HTR-8/SVneo (cell line): ENCODE measurements at places on chromosomes 3 and 15.

- DNase-seq: no peak
Measured at GRCh38 chr3:45653205-45653604, 36.0 kb upstream of the SACM1L start.

GRCh38 chr3:13878281-13879101 is 1.4 kb downstream of the WNT7A start:
- no peak for DNase-seq

- peak; percentile 48 for DNase-seq
Measured at GRCh38 chr15:22895465-22896190, 57.2 kb downstream of the NIPA2 start.

DNA sequence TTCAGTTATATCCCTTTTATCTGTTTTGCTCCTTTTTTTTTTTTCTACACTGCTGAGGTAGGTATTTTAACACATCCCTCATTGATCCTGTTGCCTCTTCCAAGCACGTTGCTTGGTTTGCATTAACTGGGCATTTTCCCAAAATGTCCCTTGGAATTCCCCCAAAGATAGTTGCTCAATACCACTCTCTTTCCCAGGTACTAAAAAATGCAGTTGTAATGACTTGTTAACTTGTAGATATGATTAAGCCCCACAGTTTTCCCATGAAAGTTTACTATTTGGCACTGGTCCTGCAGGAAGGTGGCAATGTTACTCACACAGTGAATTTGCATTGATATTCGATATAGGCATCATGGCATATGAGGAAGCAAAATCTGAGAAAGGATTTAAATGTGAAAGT is 67.1 kb downstream of the GRM7 start:
- DNase-seq: no peak

DNA sequence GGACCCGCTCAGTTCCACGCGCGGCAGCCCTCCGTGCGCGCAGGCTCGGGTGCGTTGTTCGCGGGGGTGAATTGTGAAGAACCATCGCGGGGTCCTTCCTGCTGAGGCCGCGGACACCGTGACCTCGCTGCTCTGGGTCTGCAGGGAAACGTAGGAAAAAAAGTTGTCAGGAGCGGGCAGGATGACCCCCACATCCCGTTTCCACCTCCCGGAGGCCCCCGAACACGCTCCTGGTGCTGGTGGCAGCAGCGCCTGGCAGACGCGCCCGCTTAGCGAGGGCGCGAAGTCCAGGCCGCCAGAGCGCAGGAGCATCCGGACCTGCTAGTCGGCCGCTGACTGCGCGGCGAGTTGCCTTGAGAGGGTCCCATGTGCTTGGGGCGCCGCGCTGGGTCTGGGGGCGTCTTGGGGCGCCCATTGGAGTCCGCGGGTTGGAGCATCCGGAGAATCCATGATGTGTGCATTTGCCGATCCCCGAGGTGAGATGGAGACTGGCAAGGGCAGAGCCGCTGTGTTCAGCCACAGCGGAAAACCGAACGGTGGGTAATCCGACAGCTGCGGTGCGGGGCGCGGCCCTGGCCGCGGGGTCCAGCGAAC is 520 bp downstream of the GREM1 start:
- peak; percentile 19 for DNase-seq

- DNase-seq: no peak
Measured at GRCh38 chr3:132022914-132023313, 11.9 kb downstream of the CPNE4 start.

DNA sequence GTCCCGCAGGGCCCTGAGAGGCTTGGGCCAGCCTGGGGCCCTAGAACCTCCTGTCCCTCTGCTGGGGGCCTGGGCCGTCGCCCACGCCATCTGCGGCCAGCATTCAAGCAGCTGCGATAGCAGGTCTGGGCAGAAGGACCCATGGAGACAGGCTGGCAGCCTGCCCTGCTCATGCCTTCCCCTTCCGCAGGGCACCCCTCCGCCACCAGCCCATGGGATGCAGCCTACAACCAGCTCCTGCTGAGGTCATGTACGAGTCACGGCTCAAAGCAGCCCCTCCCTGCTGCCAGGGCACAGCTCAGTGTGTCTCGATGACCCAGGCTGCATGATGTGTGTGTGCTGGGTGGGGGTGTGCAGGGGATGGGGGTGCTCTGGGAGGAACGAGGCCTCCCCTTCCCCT is 27.8 kb downstream of the DUSP7 start:
- DNase-seq: no peak

- no peak for DNase-seq
Measured at GRCh38 chr15:36996538-36997181, 103.7 kb downstream of the MEIS2 start.

DNA sequence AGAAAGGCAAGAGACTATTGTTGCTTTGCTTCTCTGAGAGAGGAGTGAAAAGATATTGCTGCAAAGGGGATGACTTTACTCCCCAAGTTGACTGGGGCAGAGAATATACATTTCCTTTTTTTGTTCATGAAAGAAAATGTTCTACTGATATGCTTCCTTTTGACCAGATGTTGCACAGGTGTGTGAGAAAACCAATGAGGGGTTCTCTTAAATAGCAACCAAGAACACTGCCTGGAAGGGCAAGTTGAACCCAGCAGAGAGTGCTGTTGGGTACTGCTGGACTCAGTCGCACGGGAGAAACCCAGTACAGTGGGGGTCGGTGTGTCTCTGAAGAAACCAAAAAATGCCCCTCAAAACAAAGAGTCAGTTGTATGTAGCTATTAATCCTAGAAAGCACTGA is 101.2 kb downstream of the CHST2 start:
- no peak for DNase-seq

DNA sequence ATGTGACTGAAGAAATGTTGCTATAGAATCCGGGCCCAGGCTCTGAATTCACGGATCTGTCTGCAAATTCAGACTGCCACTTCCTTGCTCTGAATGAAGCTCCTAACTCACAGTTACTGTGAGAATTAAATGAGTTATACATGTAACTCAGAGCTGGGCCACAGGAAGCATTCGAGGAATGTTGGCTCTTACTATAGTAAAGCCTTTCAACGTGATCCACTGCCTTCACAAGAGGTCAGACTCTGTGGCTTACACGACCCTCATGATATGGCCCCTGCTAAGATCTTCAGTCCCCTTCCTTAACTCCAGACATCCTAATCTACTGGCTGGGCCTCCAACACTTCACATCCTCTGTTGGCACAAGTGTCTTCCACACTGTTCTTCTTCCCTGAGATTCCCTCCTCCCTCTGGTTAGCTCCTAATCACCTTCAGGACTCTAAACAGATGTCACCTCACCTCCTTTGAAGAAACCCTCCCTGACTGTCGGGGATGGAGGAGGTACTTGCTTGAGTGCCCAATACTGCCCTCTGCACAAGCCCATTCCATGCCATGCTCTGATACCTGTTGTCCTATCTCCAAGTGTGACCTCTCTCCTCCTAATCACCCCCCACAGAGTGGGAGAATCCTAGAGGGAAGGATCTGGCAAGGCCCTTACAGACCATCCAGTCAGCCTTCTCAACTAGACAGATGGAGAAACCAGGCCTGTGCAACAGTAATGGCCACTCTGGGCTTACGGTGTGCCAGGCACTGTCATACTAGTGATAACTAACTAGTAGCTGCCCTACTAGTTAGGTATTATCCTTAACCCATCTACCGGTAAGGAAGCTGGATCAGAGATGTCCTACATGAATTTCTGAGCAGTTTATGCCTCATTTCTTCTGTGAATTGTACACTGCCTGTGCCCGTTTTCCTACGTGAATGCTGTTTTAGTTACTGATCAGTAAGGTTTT is 1.3 kb downstream of the ACTR8 start:
- DNase-seq: no peak

GRCh38 chr3:60742606-60743145 is 508.6 kb downstream of the FHIT start:
- DNase-seq: no peak

DNA sequence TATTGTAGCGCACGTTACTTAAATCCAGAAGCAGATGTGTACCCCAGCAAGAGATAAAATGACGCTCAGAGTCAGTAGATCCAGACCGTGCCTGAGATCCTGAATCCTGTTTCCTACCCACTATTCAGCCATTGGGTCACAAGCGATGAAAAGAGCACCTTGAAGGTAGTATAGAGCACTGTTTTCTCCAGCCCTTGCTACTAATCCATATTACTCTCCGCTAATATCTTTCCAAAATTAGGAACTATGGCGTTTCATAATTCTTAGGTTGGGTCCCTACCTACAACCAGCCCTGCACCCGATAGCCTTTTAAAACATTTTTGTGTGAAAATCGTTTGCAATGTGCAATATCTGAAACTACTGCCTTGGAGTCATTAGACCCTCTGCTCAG is 596 bp downstream of the BTD start:
- DNase-seq: no peak

GRCh38 chr3:194326968-194327217 is 24.2 kb downstream of the CPN2 start:
- DNase-seq: no peak

DNA sequence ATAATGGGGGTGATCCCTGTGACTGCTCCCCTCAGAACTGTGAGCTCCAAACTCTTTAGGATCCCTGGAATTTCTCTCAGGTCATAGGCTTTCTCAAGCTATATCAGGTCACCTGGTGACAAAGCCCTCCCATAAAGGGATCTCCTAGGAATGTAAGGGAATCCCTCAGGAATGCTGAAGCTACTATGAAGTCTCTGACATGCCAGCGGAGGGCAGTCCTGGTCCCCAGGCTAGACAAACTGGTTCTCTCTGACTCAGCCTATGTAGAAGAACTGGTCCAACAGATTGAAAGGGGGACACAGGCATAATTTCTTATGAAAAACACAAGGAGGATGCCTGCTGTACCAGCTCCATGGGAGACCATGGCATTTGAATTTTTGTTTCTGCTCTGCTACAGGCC is 6.7 kb downstream of the LPCAT4 start:
- DNase-seq: no peak

DNA sequence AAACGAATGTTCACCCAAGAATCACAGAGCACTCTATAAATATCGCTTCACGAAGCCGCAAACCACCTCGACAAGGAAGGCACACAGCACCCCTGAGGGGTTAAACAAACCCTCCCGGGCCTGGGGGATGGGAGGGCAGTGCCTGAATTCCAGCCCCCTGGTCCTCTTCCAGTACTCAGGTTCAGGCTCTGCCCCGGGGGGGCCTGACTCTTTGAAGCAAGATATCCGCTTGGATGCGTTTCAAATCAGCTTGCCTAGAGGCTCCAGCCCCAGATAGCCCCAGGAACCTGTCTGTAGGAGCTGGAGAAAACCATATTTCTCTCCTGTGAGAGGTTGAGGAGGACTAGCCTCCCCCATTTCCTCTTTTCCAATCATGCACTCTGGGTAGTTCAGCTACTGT is 194.7 kb downstream of the WNT5A start:
- no peak for DNase-seq

DNA sequence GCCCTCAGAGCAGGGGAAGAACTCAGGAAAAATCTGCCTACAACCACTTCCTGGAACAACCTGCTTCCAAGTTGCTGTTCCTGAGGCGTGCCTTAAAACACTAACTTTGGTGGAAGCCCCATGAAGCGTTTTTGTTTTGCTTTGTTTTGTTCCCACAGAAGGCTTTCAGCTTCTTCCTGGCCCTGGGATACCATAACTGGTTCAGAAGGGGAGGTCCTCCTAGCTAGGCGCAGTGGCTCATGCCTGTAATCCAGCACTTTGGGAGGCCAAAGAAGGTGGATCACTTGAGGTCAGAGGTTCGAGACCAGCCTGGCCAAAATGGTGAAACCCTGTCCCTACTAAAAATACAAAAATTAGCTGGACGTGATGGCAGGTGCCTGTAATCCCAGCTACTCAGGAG is 1.2 kb upstream of the IP6K1 start:
- DNase-seq: no peak

DNA sequence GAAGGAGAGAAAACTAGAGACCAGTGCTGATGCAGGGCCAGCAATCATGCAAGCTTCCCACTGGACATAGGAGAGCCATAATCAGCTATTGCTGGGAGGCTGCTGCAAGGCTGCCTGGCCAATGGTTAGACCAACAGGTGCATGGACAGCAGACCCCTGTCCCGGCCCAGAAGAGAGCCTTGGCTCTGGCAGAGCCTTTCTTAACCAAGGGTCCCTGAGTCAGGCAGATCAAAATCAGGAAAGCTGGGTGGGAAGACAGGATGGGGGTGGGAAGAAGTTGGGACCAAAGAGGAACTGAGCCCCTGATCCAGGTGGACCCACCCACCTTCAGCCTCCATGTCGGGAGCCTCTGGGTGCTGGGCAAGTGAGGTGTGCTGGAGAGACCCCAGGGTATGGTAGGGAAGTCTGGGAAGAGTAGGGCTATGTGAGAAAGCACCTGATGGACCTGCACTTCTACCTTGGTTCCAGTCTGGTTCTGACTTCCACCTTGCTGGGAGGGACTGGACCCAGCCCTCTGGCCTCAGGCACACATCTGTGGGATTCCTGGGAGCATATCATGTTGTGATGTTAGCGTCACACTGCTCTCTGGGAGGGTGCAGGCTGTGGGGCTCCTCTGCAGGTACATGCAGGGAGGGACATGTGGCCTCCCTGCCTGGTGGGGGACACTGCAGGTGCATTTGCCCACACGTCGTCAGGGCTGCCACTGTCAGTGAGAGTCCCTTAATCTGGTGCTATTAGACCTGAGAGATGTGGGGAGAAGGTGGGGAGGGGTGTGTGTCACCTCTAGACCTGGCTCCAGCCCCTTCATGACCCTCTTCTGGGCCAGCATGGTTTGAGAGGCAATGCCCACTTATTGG is 24.7 kb downstream of the KY start:
- no peak for DNase-seq

DNA sequence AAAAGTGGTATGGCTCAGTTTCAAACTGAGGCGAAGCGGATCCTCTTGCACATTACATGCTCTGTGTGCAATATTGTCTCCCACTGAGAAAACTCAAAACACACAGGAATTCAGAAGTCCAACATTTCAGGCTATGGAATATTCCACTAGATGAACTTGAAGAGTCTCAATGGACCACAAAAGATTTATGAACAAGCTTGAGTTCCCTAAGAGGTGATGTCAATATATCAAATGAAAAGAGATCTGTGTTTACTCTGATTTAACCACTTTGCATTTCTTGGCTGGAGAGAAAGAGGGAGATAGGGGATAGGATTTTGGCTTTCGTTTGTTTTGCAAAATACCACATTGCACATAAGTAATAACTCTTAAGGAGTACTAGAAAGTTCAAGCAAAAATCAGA is 20.3 kb downstream of the PDZRN3 start:
- no peak for DNase-seq

DNA sequence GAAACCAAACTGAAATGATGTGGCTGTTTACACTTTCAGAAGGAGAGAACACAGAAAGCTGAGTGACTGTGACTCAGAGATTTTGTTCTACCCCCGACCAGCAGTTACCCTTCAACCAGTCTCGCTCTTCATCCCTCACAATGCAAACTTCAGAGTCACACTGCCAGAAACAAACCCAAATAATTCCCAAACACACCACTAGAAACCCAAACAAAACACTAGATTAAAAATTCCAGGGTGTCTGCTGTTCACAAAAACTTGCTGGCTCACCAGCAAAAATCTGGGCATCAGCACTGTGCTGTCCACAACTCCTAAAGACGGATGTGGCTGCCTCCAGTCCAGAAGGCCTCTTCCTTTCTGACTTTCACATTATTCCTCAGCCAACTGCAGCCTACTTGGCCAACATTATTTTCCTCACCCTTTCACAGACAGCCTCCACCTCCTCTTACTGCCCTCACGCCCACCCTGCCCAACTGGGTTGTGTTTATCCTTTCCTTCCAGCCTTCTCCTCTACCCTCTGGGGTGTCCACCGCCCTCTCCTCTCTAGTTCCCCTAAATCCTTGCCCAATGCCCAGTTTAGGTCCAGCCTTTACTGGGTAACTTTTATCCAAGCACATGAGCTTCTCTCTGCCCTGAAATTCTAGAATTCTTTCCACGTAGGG is 71.4 kb downstream of the MECOM start:
- DNase-seq: no peak

- no peak for DNase-seq
Measured at GRCh38 chr15:66481107-66481856, 16.3 kb downstream of the SNAPC5 start.

GRCh38 chr3:149299938-149300801 is 33.3 kb downstream of the TM4SF18 start:
- DNase-seq: peak; percentile 72
